ENCODE measurements at places on chromosomes 4 and X. TPM values are rescaled to one million over a fixed set of nuclear protein-coding genes. Genes with fewer than 3 reads are reported as not detected.
A peak's percentile ranks its signal among the peaks of the same experiment; 100 is the strongest.

HSD17B13 gene
- not detected for total RNA-seq

NPY5R gene
- not detected for total RNA-seq

PLCXD1 gene
- total RNA-seq = 7.7 TPM

DNA sequence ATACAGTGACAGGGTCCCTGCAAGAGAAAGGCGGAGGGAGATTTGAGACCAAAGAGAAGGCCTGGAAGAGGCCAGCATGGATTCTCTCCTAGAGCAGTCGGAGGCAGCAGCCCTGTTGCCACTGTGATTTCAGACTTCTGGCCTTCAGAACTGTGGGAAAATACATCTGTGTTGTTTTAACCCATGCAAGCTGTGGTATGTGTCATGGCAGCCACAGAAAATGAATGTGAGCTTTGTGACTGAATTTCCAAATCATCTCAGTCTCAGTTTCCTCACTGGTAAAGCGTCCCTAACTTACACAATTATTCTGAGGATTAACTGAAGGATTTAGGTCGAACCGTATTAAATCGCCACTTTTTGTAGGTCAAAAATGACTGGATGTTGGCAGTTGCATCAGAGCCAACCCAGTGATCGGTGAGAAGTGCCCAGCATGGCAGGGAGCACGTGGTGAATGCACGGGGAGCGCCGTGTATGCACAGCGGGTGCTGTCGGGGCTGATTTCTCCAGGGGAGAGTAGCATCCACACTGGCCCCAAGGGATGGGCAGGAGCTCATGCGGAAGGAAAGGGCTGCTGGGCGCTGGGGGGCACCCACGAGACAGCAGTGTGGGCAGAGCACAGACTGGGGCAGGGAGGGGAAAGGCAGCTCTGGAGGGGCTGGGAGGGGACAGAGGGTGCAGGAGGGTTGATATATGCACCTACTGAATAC, 23.8 kb upstream of the NSG1 start:
- DNase-seq = peak; percentile 87

GRCh38 chr4:125728568-125728967, 413.8 kb downstream of the FAT4 start:
- no peak for DNase-seq

DNA sequence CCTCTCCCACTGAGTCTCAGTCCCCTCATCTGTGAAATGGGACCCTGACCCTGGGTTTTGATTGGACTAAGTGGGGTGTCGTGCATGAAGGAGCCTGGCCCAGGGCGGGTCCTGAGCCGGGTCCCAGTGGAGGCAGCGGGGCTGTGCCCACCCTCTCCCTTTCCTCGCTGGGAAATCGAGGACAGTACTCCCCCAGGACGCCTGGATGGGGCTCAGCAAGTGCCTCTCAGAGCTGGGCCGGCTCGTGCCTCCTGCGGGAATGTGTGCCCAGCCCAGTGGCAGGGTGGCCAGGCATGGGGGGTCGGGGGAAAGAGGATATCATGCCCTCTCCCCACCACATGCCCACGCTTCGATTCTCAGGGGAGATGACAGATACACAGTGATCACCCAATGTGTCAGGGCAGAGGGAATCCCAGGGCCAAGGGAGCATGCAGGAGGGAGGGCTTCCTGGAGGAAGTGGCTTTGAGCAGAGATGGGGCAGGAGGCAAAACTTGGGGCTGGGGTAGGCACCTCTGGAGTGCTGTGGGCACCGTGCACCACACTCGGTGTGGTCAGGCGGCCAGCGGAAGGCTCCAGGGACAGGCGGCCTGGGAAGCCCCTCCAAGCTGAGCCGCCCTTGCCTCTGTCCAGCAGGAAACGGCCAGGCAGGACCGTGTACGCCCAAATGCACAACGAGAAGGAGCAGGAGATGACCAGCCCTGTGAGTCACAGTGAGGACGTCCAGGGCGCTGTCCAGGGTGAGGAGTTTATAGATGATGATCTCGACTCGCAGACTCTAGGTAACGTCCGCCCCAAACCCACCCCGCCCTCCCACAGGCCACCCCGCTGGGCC, 203.0 kb downstream of the AFAP1 start:
- no peak for DNase-seq

- DNase-seq = peak; percentile 78
These were observed 81.4 kb downstream of the HTRA3 start for GRCh38 chr4:8350841-8351461.

GRCh38 chr4:80184053-80184824, 13.1 kb upstream of the PRDM8 start:
- no peak for DNase-seq

- no peak for DNase-seq
These were observed 29.7 kb upstream of the IL9R start for GRCh38 chrX:155967653-155968325.

DNA sequence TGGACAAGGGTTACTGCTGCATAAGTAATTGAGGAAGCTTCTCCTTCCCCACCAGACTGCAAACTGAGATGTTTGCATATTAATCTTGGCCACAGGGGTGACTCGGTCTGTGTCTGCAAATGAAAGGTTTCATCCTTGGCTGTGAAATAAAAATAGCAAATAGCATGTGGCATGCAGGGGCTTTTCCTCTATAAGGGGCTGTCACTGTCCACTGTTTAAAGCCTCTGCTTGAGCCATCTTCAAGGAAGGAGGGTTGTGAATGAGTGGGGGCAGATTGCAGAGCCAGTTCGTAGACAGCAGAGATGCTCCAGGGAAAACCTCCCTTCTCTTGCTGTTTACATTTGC, 33.3 kb downstream of the TMSB4X start:
- no peak for DNase-seq

DNA sequence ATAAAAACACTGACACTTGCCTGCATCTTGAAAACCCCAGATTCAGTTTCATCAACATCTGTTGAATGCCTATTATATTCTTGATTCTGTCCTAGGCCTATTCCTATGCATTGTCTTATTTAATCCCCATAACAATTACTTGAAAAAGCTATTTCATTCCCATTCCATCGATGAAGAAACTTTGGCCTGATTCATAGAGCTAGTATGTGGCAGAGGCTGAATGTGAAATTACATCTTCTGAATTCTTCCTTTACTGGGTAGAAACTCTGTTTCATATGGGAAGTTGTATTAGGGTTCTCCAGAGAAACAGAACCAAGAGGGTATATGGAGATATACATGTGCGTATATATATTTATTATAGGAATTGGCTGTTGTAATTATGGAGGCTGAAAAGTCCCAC, 35.0 kb upstream of the SLC4A4 start:
- DNase-seq = no peak
